ENCODE measurements at places on chromosomes 2 and 18.
A peak's percentile ranks its signal among the peaks of the same experiment; 100 is the strongest.

DNA sequence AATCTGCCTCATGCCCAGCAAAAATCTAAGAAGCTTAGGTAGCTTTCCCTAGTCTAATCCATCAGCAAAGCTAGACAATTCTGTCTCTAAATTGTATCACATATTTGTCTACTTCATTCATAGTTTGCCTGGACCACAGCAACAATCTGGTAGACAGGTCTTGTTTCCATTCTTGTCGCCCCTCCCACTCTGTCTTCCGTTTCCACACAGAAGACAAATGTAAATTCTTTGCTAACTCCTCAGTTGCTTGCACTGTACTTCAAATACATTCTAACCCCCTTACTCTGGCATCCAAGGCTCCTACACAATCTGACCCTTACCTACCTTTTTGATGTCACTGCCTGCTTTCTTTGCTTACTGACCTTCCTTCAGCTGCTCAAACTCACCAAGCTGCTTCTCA is 40.1 kb downstream of the THUMPD2 start:
- DNase-seq, result no peak

GRCh38 chr2:149375801-149376361 is 45.5 kb downstream of the LYPD6 start:
- no peak for DNase-seq

DNA sequence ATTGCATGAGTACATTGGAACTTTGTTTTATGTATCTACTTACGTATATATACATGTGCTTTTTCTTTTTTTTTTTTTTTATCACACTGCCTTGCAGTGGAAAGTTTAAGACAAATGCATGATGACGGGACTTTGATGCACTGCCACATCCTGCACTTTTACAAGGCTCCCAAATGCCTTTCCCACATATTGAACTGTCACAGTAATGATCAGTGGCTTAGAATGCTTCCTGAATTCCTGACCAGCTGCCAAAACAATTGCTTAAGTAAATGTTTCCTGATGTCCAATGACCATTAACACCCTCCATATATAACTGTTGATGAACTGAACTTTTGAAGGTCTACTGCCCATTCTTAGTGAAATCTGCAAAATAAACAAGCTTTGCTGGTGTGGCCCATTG is 60.2 kb downstream of the LYPD6B start:
- DNase-seq, result peak; percentile 7

DNA sequence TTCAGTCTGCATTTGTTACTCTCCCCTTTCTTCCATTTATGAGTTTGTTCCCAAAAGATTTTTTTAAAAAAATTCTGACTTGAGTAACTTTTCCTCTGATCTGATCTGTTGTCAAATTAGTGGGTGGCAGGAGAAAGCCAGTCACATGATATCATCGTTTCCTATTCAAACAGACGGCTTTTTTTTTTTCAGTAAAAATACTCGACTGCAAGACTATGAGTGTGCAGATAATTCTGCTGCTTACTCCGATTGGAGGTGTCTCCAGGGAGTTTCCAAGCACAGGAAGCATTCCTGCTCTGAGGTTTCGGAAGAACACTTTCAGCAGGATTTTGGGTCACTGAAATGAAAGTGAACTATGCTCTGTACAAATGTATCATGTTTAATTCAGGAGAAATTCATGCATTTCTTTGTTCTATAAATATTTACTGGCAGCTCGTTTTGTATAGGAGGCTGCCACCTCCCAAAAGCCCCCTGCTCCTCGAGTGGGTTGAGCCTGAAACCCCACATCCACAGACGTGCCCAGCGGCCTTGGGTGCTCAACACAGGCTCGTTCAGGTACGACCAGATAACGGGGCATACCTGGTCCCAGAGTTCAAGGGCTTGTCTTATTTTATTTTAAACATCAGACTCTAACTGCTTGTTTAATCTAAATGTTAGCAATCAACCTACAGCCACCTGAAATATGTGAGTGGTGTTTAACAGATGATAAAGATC is 126.9 kb upstream of the ZNF516 start:
- DNase-seq, result no peak

DNA sequence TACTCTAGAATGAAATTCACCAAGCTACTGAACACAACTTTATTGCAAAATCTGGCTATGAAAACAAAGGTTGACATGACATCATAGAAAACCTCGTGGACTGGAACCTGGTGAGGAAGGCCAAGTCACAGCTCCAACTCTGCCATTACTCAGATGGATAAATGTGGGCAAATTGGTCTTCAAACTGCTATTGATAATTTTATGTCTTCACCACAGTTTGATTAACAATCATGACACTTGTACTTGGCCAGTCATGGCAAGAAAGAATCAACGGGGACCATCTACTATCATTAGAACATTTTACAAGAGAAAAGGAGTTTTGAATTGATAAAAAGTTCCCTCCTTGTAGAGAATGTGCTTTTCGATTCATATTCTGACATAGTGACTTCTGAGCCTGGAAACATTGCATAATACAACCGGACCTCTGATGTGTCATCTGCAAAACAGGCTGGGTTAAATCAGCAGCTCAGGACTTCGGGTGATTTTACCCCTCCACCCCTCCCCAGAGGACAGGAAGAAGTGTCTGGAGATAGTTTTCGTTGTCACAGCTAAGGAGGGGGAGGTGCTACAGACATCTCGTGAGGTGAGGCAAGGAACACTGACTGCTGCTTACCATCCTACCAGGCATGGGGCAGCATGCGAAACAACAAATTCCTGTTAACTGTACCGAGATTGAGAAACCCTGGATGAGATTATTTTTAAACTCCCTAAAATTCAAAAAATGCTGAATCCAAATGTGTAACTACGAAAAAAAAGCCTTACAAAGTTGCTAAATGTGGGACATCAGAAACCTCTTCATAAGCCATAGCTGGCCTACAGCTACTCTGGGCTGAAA is 8.4 kb downstream of the L3MBTL4 start:
- DNase-seq, result no peak

Data from Calu3 (cell line).